Stimulated activated CD8-positive, alpha-beta memory T cell treated with anti-CD3 and anti-CD28 coated beads, Interleukin-12 subunit alpha, Interleukin-12 subunit beta, amount 100 ng/mL, for 4 hours (primary cell): ENCODE measurements at places on chromosomes 16 and 17.

GRCh38 chr17:62112229-62112628 lies 47.2 kb upstream of the MED13 start:
- no peak for DNase-seq

- no peak for DNase-seq
These were observed 78.9 kb upstream of the LHX1 start for GRCh38 chr17:36858119-36859002.

DNA sequence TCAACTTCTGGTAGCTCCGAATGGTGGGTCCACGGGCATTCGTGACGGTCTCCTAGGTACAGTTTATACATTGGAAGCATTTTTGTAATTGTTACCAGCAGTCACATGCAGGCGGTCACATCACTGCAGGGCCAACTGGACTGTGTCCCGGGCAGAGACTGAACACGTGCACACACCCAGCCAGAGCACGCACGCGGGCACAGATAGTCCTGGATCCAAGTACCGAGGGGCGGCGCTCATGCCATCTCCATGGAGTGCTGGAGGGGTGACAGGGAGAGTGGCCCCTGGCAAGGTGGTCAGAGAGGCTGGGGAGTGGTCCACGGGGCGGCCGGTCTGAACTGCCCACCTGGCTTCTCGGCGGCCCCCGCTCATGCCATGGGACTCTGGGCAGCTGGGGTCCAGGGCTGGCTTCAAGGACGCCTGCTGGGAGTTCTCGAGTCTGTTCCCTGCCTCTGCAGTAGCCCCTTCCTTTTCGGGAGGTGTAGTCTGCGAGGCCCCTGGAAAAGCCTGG lies 34.2 kb downstream of the BAIAP2 start:
- no peak for DNase-seq

GRCh38 chr17:82334622-82335394 lies 1.2 kb upstream of the SECTM1 start:
- no peak for DNase-seq

DNA sequence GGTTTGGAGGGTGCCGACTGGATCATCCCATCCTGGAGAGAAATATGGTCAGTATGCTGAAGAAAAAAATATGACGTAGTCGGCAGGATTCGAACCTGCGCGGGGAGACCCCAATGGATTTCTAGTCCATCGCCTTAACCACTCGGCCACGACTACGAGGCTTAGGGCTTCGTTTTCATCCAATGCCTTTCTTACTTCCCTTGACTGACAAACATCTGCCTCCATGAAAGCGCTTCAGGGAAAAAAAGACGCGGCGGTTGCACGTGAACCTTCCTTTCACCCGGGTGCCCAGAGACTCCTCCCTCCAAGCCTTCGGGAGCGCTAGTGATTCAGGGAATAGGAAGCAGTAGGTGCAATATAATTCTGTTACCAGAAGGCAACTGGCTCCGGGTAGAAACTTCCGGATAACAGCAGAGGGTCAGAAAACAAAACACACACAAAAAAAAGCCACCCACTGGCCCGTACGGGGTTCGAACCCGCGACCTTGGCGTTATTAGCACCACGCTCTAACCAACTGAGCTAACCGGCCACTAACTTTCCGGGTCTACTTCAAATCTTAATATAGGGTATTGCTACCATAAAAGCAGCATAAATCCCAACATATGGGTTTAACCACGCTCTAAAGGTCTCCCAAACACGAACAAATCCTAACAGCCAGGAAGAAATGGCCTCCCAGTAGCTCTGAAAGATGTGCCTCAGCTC lies 16.3 kb upstream of the AURKB start:
- DNase-seq = no peak

DNA sequence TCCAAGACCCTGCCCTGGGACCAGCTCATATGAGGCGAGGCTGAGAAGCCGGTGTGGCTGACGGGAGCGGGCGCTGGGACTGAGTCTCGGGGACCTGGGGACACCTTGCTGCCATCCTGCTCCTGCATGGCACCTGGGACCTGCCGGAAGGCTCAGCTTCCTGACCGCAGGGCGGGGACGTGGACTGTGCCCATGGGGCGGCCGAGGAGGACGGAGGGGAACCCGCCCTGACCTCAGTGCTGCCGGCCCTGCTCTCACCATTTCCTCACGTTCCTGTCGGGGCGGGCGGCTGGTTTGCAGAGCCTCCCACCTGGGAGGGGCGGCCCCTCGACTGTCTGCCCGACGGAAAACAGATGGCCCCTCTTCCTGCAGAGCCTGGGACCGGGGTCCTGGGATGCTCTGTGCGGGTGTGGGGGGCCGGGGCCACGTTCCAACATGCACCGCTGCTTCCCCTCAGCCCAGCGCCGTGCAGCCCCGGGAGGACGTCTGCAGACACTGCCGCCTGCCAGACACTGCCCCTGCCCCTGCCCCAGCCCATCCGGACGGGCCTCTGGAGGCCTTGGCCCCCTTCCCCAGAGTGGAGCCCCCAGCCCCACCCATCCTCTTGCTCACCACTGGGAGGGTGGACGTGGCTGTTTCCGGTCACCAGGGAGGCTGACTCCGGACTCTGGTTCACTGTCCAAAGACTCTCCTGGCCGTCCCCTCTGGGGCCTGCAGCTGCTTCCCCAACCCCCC lies 43.9 kb upstream of the SSTR5 start:
- DNase-seq = no peak

- DNase-seq = no peak
These were observed 273.5 kb upstream of the RPL38 start for GRCh38 chr17:73929860-73930430.

DNA sequence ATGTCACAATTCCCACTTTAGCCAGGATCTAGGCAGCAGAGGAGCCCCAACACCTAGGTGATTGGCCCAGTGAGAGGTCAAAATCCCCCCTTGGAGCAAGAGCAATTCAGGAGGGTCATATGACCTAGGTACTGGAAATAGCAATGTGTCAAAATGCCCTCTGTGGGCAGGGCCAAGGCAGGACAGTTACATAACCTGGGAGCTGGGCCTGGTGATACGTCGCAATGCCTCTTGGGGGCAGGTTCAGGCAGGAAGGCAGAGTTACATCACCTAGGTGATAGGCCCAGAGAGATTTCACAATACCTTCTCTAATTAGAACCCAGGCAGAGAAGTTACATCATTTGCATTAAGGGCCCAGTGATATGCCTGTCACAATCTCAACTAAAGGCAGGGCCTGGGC lies 1906.3 kb downstream of the TP53TG3F start:
- no peak for DNase-seq

DNA sequence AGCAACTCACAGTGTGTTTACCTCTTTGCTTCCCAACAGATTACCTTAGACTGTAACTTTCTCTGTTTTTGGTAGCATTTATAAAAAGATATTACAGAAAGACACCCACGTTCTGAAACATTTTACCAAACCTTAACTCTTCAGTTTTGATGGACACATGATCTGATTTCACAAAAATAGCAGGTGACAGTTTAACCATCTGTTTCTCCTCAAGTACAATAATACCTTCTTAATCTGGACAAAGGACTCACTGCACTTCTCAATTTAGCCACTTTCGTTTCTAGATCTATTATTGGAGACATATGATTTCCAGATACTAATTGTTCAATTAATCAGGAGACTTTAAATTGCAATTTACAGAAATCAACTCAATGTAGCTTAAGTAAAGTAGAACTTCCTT lies 703.8 kb upstream of the KIF2B start:
- DNase-seq = no peak

DNA sequence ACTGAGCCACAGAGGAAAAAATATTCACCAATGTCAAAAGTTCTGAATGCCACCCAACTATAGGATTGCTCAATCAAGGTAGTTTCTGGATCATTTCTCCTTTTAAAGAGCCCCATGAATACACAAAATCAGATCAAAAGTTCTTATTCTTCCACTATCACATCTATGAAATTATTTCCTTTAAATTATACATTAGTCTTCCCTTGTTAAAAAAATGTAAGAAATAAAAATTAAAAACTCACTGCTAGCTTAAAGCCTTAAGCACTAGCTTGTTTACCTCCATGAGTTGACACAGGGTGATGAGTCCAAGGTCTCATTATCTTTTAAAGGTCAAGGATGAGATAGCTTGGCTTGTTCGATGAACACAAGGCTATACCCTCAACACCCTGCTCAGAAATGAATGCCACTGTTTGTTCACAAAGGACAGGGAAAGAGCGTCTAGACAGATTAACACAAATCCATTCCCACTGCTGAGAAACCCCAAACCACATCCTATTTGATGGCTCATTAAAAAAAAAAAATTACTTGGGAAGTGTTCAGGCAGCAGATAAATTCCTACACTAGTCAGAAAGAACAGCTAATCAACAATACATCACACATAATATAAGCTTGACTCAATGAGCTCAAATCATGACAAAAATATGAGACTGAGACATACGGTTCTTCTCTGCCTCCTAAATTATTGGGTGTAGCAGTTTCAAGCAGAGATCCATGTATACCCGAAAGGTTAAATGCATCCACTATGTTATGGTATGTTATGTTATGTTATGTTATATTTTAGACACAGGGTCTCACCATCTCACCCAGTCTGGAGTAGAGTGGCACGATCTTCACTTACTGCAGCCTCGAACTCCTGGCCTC lies 118.9 kb downstream of the PARN start:
- DNase-seq = no peak

- DNase-seq = no peak
These were observed 9.2 kb upstream of the TVP23A start for GRCh38 chr16:10827691-10828341.

DNA sequence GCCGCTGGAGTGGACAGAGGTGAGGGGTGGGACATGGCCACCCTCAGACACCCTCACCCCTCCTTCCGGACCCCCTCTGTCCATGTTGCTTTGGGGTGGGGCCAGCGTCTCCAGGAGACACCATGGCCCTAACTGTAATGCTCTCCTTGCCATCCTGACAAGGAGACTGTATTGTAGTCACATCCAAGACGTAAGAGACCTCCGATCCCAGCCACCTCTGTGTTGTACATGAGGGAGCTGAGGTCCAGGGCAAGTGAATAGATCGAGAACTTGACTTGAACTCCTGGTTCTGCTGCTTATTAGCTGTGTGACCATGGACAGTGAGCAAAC lies 30.2 kb downstream of the POLR3E start:
- no peak for DNase-seq

DNA sequence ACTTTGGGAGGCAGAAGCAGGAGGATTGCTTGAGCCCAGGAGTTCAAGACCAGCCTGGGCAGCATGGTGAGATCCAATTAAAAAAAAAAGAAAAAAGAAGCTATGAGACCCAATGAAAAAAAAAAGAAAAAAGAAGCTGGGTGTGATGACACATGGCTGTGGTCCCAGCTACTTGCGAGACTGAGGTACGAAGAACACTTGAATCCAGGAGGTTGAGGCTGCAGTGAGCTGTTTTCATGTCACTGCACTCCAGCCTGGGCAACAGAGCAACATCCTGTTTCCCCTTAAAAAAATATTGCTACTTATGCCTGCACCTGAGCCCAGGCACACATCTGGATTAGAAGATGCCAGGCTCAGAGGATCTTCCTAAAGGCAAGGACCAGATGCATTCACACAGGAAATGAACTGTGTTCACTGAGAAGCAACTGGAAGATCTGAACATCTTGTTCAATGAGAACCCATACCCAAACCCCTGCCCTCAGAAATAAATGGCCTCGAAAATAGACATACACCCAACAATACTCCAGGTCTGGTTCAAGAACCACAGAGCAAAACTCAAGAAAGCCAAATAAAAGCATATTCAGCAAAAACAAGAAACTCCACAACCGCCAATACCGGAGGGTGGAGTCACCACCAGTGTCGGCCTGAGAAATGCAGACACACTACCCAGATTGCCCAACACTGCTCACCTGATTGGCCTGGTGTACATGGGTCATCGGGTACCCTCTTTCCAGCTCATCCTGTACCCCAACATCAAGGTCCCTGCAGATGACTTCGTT lies 4.4 kb downstream of the RNF135 start:
- DNase-seq = no peak

DNA sequence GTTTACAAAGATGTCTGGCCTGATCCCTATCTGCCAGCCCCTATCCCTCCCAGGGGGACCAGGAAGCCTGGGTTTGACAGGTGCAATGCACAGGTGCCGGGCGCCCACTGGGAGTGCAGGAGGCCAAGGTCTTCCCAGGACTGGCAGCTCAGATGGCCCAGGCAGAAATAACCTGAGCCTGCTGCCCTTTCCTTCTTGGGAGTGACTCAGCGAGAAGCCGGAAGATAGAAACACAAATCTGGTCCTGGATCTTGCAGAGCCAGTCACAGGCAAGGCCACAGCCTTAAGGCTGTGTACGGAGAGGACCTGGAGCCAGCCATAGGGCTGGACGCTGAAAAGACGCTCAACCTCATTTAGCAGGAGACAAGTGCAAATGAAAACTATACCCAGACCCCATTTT lies 27.7 kb downstream of the GPR142 start:
- no peak for DNase-seq

GRCh38 chr16:8725513-8726178 lies 51.2 kb downstream of the ABAT start:
- DNase-seq = no peak

DNA sequence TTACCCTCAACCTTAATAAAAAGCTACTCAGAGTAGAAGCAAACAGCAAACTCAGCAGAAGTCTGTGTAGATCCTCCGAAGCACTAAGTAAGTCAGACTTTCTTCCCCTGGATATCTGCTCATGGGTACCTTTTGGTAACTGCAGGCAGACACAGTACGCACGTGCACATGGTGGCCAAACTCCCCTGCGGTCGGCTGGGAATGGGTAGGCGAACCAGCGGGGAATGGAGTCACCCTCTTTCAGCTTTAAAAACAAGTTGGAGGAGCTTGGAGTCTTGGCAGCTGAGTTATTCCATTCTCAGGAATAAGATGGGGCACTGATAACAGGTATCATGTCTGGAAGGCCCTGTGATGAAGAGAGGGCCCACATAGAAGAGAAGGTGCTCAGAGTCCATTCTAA lies 16.3 kb downstream of the CYB561 start:
- no peak for DNase-seq

DNA sequence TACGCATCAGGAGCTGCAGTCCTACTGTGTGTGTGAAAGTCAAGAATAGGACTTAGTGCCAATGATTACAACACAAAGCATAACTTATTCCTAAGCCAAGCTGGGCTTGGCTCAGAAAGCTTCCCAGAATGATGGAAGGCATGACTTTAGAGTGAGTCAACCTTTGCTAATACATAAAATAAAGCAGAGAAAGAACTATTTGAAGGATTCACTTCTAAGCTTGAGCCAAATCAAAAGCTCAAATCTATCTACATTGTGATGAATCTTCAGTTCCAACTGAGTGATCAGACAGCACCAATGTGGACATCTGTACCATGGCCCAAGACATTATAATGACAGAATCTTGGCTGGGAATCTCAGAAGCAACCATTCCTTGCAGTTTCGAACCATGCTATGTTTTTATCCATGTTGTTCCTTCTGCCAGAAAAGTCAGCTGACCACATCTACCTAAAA lies 41.4 kb downstream of the SMG6 start:
- DNase-seq = no peak

GRCh38 chr16:28205117-28205899 lies 6.5 kb downstream of the XPO6 start:
- DNase-seq = no peak

DNA sequence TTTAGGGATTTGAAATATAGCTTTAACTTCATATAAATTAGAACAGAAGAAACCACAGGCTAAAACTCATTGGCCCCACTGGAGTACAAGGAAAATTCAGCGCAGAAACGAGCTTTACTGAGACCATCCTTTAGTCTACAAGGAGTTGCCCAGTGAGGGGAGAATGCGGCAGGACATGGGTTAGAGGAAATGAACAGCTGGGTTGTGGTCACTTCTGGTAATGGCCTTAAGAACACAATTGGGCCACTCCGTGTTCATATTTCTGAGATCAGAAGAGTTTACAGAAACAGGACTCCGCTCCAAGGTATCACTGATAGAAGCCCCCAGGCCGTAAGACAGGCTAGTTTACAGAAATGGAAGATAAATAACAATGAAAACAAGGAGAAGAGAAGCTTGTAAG lies 188.3 kb downstream of the ZFHX3 start:
- DNase-seq = no peak
